ENCODE measurements at places on chromosomes 4 and X. TPM values are rescaled to one million over a fixed set of nuclear protein-coding genes. Genes with fewer than 3 reads are reported as not detected.

- no peak for DNase-seq
These were observed 31.9 kb downstream of the EGF start for GRCh38 chr4:109944591-109944990.

- DNase-seq: no peak
These were observed 207.0 kb downstream of the IDS start for GRCh38 chrX:149298111-149298510.

GRCh38 chr4:86333236-86333635, 26.6 kb downstream of the MAPK10 start:
- no peak for DNase-seq

- no peak for DNase-seq
These were observed 4.8 kb upstream of the MPP1 start for GRCh38 chrX:154809939-154810665.

NIPAL1 gene
- 5.4 TPM for total RNA-seq

- no peak for DNase-seq
These were observed 3.6 kb upstream of the FHL1 start for GRCh38 chrX:136143711-136144110.

- no peak for DNase-seq
These were observed 7.4 kb upstream of the WDFY3 start for GRCh38 chr4:84973856-84974255.

DNA sequence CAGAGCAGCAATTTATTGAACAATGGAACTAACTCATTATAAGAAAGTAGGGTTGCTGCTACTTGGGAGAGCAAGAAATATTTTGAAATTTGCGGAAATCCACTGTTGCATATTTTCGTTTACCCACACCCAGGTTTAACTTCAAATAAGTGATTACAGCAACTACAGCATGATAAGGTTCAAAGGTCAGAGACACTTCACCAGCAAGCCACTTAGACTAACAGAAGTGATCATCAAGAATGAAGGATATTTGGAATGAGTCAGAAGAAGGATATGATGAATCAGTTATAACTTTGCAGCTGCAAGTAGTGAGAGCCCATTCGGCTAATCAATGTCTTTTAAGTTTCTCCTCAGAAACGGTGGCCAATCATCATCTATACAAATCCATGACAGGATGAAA, 199.3 kb downstream of the TMA16 start:
- DNase-seq: no peak

DNA sequence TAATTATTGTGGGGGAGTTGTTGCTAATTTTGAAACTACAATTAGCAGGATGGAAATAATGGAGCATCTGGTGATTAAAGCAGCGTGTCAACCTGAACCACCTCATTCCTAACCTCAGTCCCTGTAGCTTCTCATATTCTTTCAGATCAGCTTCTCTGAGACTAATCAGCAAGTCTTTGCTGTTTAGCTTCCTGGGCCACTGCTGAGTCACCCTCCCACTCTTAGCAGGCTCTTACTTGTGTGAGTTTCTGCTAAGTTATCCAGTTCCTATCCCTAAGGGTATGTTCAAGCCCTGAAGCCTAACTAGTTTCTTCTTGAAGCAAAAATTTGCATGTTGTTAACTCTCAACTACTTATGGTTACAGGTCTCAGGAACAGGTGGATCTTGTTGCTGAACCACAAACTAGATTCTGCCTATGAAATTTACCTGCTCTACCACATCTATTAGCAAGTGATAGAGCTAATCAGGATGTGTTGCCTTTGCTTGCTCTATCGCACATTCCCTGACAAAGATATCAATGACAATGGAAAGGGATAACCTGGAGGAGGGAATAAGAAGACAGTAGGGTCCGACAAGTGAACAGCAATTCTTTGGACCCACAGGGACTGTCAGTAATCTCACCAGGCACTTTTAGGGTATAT, 134.2 kb downstream of the EIF4E start:
- DNase-seq: no peak

PPEF1 gene
- total RNA-seq: 1.9 TPM

- DNase-seq: no peak
These were observed 148.7 kb downstream of the AFAP1 start for GRCh38 chr4:7790999-7791398.

Data from prostate gland (tissue), 2 donors.